Skeletal muscle cell (primary cell): ENCODE measurements at places on chromosomes 7 and 10.

- DNase-seq, result no peak
Measured at GRCh38 chr7:158611541-158611940, 23.9 kb upstream of the PTPRN2 start.

- no peak for DNase-seq
Measured at GRCh38 chr10:11082526-11082925, 64.9 kb downstream of the CELF2 start.

GRCh38 chr7:30142710-30143109, 7.9 kb downstream of the MTURN start:
- no peak for DNase-seq

GRCh38 chr10:58556516-58557165, 44.0 kb downstream of the BICC1 start:
- DNase-seq, result no peak

- no peak for DNase-seq
Measured at GRCh38 chr7:67438198-67438882, 441.7 kb downstream of the TYW1 start.

- DNase-seq, result no peak
Measured at GRCh38 chr10:69180525-69181204, 631 bp downstream of the SUPV3L1 start.

DNA sequence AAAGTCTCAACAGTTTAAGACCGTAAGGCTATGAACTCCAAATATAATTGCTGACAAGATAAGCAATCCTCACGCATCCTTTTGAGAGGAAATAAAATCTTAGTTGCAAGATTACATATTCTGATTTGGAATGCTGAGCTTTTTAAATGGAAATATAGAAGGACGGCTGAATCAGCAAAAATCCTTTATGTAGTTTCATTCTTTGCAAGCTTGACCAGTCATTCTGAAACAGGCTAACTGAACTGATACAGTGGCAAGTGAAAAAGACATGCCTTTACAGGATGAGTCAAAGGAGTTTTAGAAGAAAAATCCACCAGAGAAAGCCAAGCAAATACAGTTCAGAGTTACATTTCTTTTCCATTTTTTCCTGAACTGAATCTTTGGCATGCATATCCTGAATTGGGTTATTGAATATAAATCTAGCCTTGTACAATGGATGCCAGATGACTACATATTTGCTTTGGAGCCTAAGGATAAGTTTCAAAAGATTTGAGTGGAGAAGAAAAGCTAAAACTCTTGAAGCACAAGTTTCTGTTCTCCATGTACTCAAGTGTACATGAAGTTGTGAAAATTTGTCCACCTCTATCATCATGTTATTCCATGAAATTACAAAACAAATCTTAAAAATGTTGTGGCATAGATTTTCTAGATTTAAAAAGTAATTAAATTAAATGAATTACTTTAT, 4.4 kb downstream of the VIM start:
- DNase-seq, result no peak

- no peak for DNase-seq
Measured at GRCh38 chr7:149633976-149634945, 136.7 kb upstream of the ZNF746 start.

- no peak for DNase-seq
Measured at GRCh38 chr10:126302476-126302756, 85.9 kb downstream of the ADAM12 start.

GRCh38 chr7:100208911-100209408, 10.8 kb upstream of the PVRIG start:
- no peak for DNase-seq

- DNase-seq, result peak; percentile 73
Measured at GRCh38 chr7:107614425-107614824, 34.4 kb downstream of the BCAP29 start.

- no peak for DNase-seq
Measured at GRCh38 chr10:96960872-96961271, 128.8 kb downstream of the LCOR start.
